AG04450 (cell line): ENCODE measurements at places on chromosomes 6 and 20. TPM values are rescaled to one million over a fixed set of nuclear protein-coding genes. Genes with fewer than 3 reads are reported as not detected.

The ERVFRD-1 gene
- not detected in 2 replicates for polyA plus RNA-seq

The TMEM74B gene
- not detected in 2 replicates for polyA plus RNA-seq

DNA sequence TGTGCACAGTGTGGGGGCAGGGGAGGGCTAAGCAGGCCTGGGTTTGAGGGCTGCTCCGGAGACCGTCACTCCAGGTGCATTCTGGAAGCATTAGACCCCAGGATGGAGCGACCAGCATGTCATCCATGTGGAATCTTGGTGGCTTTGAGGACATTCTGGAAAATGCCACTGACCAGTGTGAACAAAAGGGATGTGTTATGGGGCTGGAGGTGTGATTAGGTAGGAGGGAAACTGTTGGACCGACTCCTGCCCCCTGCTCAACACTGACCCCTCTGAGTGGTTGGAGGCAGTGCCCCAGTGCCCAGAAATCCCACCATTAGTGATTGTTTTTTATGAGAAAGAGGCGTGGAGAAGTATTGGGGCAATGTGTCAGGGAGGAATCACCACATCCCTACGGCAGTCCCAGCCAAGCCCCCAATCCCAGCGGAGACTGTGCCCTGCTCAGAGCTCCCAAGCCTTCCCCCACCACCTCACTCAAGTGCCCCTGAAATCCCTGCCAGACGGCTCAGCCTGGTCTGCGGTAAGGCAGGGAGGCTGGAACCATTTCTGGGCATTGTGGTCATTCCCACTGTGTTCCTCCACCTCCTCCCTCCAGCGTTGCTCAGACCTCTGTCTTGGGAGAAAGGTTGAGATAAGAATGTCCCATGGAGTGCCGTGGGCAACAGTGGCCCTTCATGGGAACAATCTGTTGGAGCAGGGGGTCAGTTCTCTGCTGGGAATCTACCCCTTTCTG, 44.0 kb upstream of the TTPAL start:
- no peak for DNase-seq

GRCh38 chr6:116400328-116400727, 29.6 kb downstream of the DSE start:
- no peak for DNase-seq

DNA sequence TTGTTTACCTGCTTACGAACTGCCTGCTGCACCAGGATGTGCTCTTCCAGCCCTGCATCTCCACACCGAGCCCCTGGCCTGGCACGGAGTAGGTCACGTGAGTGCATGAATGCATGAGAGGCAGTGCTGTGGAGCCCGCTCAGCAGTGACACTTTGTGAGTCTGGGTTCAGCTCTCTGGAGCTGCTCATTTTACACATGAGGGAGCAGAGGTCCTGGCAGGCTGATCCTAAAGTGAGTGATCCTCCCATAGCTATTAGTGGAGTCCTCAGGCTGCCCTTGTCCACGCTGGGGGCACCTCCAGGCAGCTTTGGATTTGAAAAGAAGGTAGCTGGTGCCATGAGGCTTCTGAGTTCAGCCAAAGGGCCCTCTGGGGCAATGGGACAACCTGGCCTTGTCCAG, 64.2 kb downstream of the EDN3 start:
- no peak for DNase-seq

GRCh38 chr6:4774715-4775493, 1.3 kb upstream of the CDYL start:
- no peak for DNase-seq
